NCI-H187 (cell line): ENCODE measurements at places on chromosomes 7 and 10.

GRCh38 chr7:101988513-101988912, 171.1 kb downstream of the CUX1 start:
- no peak for DNase-seq

GRCh38 chr7:139893461-139893860, 64.4 kb downstream of the TBXAS1 start:
- no peak for DNase-seq

- DNase-seq = no peak
Observed at GRCh38 chr7:18457832-18458231, 37.7 kb upstream of the HDAC9 start.

GRCh38 chr10:3173171-3173878, 743 bp upstream of the PITRM1 start:
- DNase-seq = peak; percentile 97

GRCh38 chr10:37220866-37221265, 95.5 kb downstream of the ANKRD30A start:
- no peak for DNase-seq

DNA sequence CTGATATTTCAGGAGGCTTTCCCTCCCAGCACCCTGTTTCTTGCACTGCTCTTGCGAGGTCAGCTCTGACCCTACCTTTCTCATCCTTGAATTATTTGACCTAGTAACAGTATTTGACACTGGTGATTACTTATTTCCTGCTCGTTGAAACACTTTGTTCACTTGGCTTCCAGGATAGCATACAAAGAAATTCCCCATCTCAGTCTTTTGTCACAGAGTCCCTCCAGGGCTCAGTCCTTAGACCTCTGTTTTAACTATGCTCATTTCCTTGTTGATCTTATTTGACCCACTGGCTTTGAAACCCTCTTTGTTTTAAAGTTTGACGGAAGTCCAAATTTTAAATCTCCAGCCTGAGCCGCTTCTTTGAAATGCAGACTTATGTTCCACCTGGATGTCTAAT, 29.9 kb downstream of the BMPR1A start:
- DNase-seq = no peak

DNA sequence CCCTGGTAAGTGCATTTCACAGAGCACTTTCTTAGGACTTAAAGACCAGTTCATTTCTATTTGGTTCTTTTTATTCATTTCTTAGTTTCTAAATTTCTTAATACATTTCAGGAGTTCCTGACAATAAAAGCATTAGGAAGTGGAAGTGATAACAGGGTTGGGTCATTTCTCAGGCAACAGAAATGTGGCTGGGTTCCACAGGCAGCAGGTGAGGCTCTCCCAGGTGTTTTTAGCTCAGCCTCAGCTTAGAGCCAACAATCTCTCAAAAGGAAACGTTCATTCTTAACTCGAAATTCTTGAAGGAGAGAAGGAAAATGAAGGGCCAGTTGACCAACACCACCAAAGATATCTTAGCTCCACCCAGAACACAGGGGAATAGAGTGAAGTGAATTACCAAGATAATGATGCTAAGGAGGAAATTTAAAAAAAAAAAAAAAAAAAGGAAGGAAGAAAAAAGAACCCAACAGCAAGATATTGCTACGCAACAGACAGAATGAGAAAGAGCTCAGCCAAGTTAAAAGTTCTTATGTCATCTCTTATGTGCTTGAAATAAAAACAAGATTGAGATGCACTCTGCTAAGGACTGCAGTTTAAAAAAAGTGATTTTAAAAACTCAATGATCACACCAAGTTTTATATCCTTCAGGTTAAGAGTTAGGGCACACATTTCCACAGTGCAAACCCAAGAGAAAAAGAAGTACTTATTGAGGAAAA, 230.1 kb downstream of the GLI3 start:
- no peak for DNase-seq

DNA sequence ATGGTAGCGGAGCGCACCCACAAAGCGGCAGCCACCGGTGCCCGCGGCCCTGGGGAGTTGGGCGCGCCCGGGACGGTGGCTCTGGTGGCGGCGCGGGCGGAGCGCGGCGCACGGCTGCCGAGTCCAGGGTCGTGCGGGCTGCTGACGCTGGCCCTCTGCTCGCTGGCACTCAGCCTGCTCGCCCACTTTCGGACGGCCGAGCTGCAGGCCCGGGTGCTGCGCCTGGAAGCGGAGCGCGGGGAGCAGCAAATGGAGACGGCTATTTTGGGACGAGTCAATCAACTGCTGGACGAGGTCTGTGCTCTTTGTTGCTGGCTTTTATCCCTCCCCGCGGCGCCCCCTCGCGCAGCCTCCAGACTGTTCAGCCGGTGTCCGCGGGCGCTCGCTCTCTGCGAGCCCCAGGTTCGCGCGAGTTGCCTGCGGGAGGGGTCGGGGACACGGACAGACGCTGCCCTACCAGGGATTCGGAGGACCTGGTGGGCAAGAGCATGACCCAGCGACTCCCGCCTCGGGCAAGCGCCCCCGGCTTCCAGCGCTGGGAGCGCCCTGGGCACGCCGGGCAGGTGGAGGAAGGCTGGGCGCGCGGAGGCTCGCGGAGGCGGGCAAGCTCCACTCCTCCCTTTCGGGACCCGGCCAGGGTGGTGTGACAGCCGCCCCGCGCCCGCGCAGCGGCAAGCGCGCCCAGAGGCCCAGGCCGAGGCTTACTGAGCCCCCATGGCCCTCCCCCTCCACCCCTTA, 887 bp downstream of the COL13A1 start:
- DNase-seq = no peak

GRCh38 chr7:18053177-18053928, 25.7 kb upstream of the PRPS1L1 start:
- DNase-seq = no peak

DNA sequence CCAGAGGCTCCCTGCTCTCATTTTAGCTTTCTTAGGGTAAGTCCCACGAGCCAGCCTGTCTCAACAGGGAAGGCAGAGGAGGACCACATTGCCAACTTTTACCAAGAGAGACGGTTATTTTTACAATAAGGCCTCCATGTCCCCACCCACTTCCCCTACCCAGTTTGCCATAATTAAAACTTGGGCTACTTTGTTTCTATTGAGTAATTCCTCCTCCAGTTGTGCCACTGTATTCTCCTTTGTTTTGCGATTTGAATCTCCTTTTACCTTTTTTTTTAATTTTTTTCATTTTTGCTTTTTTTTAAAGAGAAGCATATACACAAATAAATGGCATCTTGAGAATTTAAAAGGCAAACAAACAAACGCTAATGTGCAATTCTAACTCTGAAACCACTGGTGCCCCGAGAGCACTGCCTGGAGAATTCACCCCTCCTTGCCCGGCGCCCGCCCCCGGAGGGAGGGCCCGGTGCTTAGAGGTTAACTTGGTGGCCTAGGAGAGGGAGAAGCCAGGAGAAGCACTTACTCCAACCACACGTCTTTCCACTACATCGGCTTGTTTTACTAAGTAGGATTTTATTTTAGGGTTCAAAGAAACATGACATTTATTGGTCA, 282.3 kb downstream of the USP6NL start:
- no peak for DNase-seq

DNA sequence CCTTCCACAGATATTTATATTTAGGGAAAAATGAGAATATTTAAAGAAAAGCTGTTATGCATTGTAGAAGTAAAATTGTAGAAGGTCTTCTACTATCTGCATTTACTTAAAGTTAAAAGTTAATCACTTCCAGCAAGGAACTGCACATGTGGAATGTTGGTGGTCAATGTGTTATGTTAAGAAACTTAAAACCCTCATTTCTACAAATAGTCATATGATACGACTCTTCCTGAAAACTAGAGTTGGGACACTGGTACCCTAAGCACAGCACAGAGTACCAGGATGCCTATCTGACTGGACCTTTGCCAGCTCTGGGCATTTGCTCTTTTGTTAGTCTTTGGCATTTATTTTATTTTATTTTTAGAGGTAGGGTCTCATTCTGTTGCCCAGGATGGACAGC, 524.2 kb upstream of the GALNT17 start:
- DNase-seq = no peak

DNA sequence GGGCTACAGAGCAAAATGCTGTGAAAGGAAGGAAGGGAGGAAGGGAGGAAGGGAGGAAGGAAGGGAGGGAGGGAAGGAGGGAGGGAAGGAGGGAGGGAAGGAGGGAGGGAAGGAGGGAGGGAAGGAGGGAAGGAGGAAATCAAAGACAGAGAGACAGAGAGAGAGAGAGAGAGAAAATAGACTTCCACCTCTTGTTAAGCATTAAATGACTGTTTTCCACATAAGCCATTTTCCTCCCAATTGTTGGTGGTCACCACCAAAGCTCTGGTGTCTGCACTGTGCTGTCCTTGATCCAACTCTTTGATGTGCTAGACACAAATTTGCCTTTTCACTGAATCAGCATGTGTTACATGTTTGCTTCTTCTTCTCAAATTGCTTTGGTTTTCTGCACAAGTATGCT, 90.7 kb upstream of the INHBA start:
- no peak for DNase-seq

- no peak for DNase-seq
Observed at GRCh38 chr7:16528520-16528919, 1.9 kb downstream of the LRRC72 start.

GRCh38 chr10:21813946-21814345, 189.6 kb downstream of the DNAJC1 start:
- DNase-seq = no peak

DNA sequence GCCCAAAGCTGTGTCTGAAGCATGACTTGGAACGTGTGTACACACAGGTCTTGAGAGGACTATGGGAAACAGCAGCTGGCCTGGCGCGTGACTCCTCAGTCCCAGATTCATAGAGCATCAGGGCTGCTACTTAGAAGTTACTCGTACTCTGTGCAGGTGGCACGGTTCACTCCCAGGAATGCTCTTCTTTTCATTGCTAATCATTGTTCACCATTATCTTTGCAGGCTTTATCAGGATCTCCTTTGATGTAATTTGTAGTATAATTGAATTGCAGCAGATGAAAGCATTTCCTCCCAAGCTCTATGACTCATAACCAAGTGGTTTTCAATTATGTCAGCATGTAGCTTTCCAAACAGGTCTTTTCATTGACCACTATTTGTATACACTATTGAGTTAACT, 938.9 kb downstream of the NRG3 start:
- DNase-seq = no peak

- DNase-seq = no peak
Observed at GRCh38 chr10:43822631-43823580, 174.2 kb upstream of the ZNF32 start.

- no peak for DNase-seq
Observed at GRCh38 chr10:4291990-4292389, 507.0 kb upstream of the KLF6 start.

DNA sequence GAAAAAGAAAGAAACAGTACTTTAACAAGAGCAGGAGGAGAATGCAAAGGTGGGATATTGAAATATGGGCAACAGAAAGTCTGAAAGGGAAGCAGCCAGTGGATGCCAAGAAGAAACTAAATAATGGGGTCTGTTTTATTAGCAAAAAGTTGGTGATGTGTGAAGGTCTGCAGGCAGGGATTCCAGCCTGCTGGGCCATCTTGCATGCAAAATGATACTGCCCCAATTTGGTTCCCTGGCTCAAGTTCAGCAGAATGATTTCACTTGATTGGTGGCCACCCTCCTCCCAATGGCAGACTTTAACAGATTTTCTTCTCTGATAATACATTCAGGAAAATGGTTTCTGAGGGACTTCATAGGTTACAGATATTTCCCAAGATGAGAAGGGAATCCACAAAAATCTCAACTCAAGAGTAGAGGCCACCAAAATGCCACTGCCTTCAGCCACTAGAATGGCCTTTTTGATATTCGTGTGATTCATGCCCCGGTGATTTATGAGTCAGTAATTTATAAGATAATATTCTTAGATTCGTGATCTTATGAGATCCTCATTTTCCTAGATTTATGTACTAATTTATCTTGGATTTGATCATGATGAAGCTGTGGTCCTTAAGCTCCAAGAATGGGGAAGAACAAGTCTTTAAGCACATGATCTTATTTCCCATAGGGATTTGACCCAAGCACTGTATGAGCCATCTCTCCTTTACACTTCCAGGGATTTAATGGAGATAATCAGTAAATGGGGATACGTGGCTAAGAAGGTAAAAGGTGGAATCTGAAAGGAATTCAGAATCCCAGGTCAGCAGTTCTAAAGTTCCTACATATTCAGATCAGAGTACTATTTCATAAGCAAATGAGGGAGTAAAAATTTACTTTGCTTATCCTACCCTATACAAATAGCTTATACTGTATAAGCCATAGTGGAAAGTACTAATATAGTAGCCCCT, 32.3 kb upstream of the ADD3 start:
- no peak for DNase-seq

- no peak for DNase-seq
Observed at GRCh38 chr10:25768167-25768566, 165.9 kb upstream of the MYO3A start.

GRCh38 chr10:35423505-35424306, 87.4 kb downstream of the CCNY start:
- no peak for DNase-seq

GRCh38 chr10:16648366-16648765, 126.7 kb upstream of the C1QL3 start:
- no peak for DNase-seq

DNA sequence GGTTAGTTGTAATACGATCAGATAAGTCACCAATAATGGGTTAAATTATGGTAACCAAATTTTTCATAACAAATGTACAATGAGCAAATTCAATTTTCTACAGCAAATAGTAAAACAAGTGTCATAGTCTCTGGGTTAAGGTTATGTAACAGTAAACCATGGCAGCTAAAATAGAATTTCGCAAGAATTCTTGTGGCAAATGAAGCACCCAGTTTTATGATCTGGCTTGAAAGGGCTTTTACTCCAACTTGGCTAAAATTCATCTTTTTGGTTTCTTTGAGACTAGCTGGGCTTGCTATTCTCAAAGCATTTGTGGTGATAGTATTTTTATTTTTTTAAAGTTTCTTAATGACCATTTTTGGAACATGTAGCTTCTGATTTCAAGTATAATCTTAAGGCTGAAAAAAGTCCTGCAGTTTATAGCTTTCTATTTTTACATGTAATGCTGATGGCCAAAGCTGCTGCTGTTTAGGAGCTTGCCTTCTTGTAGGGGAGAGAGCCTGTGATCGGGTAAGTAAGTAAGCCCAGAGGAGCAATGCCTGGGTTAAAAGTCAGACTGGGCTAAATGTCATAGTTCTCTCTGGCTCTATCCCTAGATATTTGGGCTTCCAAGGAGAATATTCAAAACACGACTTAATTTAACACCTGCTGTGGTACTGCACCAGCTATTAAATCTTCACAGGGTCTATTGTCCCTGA, 55.5 kb upstream of the SYPL1 start:
- DNase-seq = no peak

- no peak for DNase-seq
Observed at GRCh38 chr7:22420973-22421635, 64.2 kb upstream of the RAPGEF5 start.

GRCh38 chr10:121624836-121625486, 26.7 kb upstream of the FGFR2 start:
- DNase-seq = no peak
